HCT116 (cell line): ENCODE measurements at places on chromosomes 7 and 10. TPM values are rescaled to one million over a fixed set of nuclear protein-coding genes. Genes with fewer than 3 reads are reported as not detected.

The ARMC3 gene
- total RNA-seq: 2.6 TPM

The NODAL gene
- 0.30 TPM for total RNA-seq

The GRM3 gene
- not detected for total RNA-seq

The SVOPL gene
- not detected for total RNA-seq

The SEC24C gene
- total RNA-seq: 60.9 TPM

The SDK1 gene
- 0.05 TPM for total RNA-seq

The ACSM6 gene
- not detected for total RNA-seq

The GRK5 gene
- total RNA-seq: 7.3 TPM

The ATRNL1 gene
- 1.3 TPM for total RNA-seq

The PALD1 gene
- total RNA-seq: 33.1 TPM

The EN2 gene
- total RNA-seq: 0.32 TPM

The TCF7L2 gene
- 164 TPM for total RNA-seq

The ANKRD16 gene
- total RNA-seq: 9.4 TPM

The PCBD1 gene
- total RNA-seq: 163 TPM

The SLC26A3 gene
- total RNA-seq: 0.54 TPM

The HPS1 gene
- total RNA-seq: 64.3 TPM

The NACAD gene
- total RNA-seq: 0.05 TPM

The TMEM139 gene
- 9.9 TPM for total RNA-seq

The AUTS2 gene
- 0.93 TPM for total RNA-seq

The CYP3A7 gene
- total RNA-seq: not detected

The ASAH2 gene
- 10.7 TPM for total RNA-seq

The STOX1 gene
- total RNA-seq: 5.9 TPM

The POMZP3 gene
- 20.1 TPM for total RNA-seq

The LSM8 gene
- 29.4 TPM for total RNA-seq

The PILRA gene
- total RNA-seq: 1.8 TPM

The SPDYE2 gene
- total RNA-seq: not detected

The ATOH7 gene
- total RNA-seq: not detected

The GPER1 gene
- total RNA-seq: 1.2 TPM

The SEMA3D gene
- 1.4 TPM for total RNA-seq

The NUTM2A gene
- 0.59 TPM for total RNA-seq

The DOCK4 gene
- total RNA-seq: 2.2 TPM

The ANKRD61 gene
- 0.17 TPM for total RNA-seq

The SLC4A2 gene
- total RNA-seq: 240 TPM

The A1CF gene
- 0.30 TPM for total RNA-seq

The HPSE2 gene
- total RNA-seq: 0.05 TPM

The PNLIPRP1 gene
- total RNA-seq: 1.6 TPM

The CRTAC1 gene
- 0.20 TPM for total RNA-seq

The FOXI2 gene
- total RNA-seq: not detected

The CPXM2 gene
- total RNA-seq: 0.12 TPM

The SEMA3C gene
- 25.3 TPM for total RNA-seq

The SEC31B gene
- total RNA-seq: 30.9 TPM

The FRMD4A gene
- total RNA-seq: 0.20 TPM

The TRIM50 gene
- not detected for total RNA-seq

The GARIN1A gene
- 0.49 TPM for total RNA-seq

The RAB11FIP2 gene
- total RNA-seq: 16.8 TPM

The SPDYE5 gene
- not detected for total RNA-seq

The HKDC1 gene
- total RNA-seq: 1.7 TPM

The ZNF425 gene
- 2.1 TPM for total RNA-seq

The GNGT1 gene
- 0.91 TPM for total RNA-seq

The GRID2IP gene
- 3.2 TPM for total RNA-seq

The GRID1 gene
- total RNA-seq: 5.6 TPM

The ACBD5 gene
- 19.5 TPM for total RNA-seq
